EL (cell line): ENCODE measurements at places on chromosomes 16 and 17.
A peak's percentile ranks its signal among the peaks of the same experiment; 100 is the strongest.

GRCh38 chr16:70512456-70512855 lies 10.9 kb downstream of the COG4 start:
- peak; percentile 79 for DNase-seq

- no peak for DNase-seq
These were observed 30.3 kb upstream of the CDH15 start for GRCh38 chr16:89140981-89141883.

- no peak for DNase-seq
These were observed 168.2 kb upstream of the TNRC6C start for GRCh38 chr17:77790143-77790829.

GRCh38 chr17:45314741-45315647 lies 1.8 kb downstream of the MAP3K14 start:
- peak; percentile 50 for DNase-seq

GRCh38 chr16:89135166-89135565 lies 36.4 kb upstream of the CDH15 start:
- DNase-seq, result no peak

DNA sequence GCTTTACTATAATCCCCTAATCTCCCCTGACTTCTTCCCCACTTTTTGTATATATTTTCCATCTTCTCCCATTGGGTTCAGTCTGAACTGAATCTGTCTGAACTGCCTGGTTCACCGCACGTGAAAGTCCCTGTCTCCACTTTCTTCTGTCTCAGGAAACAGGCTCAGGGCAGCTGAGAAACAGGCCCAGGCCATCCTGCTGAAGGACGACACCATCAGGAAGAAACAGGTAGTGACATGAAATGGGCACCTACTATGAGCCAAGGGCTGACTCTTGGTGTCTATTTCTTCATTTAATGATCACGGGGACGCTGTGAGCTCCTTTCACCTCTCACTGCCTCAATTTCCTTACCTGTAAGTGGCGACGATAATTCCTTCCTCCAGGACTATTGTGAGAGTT lies 90.5 kb upstream of the HSBP1 start:
- peak; percentile 49 for DNase-seq

GRCh38 chr17:32161506-32162365 lies 19.4 kb downstream of the RHOT1 start:
- peak; percentile 98 for DNase-seq
